ENCODE measurements at places on chromosomes 12 and 14.

- no peak for DNase-seq
Observed at GRCh38 chr12:98185606-98186005, 329.8 kb upstream of the TMPO start.

GRCh38 chr14:81728447-81728846 is 194.8 kb upstream of the SEL1L start:
- no peak for DNase-seq

DNA sequence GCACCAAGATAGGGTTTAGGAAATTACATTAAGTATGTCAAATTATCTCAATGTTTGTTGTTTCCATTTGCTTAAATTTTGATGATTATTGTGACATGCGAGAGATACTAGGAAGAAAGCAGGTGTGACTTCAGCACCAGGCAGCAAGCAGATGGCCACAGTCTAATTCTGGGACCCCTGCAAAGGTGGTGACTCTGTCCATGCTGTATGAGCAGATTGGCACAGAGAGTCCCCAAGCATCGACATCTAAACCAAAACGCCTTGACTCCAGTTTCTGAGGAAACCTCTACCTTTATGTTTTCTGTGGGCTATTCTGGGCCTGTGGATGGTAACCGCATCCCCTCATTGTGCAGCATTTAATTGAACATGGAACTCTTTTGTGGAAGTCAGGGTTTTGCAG is 670.1 kb upstream of the TMEM132C start:
- no peak for DNase-seq

GRCh38 chr12:56687223-56688128 is 608 bp downstream of the PTGES3 start:
- DNase-seq, result peak; percentile 56

DNA sequence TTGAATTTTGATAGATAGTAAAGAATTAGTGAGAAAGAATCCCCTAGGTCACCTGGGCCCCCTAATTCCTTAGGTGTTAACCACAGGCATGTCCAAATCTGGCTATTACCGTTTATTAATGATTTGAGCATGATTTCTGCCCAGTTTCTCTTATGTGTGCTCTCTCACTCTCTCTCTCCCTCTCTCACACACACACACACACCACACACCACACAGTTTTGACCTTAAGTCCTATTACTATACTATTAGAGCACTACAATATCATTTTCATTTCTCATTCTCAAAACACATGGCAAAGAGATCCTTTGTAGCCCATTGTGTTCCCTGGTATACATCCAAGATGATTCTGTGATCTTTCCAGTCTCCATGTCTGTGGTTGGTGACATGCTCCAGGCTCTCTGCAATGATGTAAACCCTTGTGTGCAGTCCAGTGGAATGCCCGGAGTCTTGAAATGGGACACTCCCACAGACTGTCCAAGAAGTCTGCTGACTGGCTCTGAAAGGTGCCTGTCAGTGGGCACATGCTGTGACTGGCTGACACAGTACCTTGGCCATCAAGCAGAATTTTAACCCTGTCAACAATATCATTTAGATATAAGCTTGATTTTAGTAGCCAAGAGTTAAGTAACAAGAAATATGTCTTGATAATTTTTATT is 96.2 kb downstream of the FIGNL2 start:
- no peak for DNase-seq

DNA sequence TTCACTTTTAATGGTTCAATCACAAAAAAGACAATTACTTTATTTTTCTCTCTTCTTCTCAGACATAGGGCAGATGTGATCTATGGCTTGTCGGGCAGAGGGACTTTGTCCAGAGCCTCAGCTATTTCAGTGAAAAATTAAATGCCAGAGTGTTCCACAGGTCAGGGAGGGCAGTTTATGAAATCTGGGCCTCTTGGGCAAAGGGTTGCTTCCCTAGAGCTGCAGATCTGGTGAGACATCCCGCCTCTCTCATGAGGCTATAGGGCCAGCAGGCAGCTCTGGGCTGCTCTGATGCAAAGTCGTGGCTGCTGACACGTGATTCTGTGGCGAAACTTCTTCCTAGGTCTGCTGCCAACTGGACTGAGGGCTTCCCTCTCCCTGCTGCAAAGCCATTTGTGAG is 6.0 kb downstream of the CLMN start:
- DNase-seq, result no peak

- peak; percentile 51 for DNase-seq
Observed at GRCh38 chr12:121711361-121712189, 977 bp upstream of the TMEM120B start.

- no peak for DNase-seq
Observed at GRCh38 chr14:52876806-52877205, 74.0 kb downstream of the FERMT2 start.

GRCh38 chr14:47044841-47045240 is 393.3 kb upstream of the RPL10L start:
- DNase-seq, result no peak

GRCh38 chr12:85448548-85449139 is 168.6 kb downstream of the ALX1 start:
- no peak for DNase-seq
